ENCODE measurements at places on chromosomes 11 and 22. TPM values are rescaled to one million over a fixed set of nuclear protein-coding genes. Genes with fewer than 3 reads are reported as not detected.

GRCh38 chr22:31637891-31638618, 24.0 kb downstream of the PISD start:
- peak; percentile 20 for DNase-seq

The ANO9 gene
- total RNA-seq = 120 TPM

The OR8D1 gene
- total RNA-seq = not detected

The SCGB2A2 gene
- total RNA-seq = not detected

The FTH1 gene
- 575 TPM for total RNA-seq

DNA sequence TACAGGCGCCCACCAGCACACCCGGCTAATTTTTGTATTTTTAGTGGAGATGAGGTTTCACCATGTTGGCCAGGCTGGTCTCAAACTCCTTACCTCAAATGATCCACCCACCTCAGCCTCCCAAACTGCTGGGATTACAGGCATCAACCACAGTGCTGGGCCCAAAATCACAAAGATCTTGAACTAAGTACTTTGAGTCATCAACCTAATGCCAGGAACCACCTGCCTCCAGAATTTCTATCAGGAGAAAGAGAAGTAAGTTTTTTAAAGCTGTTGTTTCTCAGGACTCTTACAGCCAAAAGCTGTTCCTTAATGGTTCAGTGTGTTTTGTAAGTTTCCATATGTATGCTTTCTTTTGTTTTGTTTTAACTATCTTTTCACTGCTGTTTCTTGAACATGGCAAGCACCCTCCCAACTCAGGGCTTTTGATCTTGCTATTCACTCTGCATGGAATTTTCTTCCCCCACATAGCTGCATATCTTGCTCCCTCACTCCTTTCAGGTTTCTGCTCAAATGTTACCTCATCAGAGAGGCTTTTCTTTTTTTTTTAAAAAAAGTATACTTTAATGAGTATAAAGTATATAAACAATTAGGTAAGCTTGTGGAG, 6.0 kb upstream of the PAK1 start:
- DNase-seq = no peak

GRCh38 chr11:75616281-75616680, 52.6 kb downstream of the MAP6 start:
- DNase-seq = no peak

DNA sequence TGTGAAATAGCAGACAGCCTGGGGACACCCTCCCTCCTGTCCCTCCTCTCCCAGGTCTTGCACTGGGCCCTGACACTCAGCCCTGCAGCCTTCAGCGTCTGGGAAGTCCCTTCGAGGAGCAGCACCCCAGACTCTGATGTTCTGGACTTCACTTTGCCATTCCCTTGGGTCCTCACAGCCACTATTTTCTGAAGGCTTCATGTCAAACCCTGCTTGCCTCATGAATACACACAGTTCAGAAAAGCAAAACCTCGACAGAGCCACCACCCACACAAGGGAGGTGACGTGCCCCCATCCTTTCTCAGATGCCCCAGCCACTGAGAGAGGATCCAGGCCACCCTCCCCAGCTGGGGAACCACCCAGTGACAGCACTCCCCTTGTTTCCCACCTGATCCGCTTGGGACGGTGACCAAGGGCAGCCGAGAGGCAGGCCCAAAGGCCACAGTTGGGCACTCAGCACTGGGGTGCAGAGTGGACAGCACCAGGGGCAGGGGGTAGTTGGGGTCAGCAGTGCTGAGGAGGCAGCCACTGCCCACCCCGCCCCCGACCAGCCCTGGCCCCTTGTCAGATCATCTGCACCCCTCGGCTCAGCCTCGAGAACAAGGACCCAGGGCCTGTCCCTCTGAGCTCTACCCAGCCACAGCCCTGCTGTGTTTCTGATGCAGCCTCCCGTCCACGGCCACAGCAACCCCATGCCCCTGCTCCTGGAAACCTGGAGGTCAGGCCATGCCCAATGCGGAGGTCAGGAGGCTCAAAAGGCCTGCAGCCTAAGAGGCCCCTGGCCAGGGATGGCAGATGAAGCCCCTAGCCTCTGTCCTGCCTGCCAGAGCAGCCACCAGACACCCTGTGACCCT, 3.1 kb upstream of the TNNT3 start:
- no peak for DNase-seq

DNA sequence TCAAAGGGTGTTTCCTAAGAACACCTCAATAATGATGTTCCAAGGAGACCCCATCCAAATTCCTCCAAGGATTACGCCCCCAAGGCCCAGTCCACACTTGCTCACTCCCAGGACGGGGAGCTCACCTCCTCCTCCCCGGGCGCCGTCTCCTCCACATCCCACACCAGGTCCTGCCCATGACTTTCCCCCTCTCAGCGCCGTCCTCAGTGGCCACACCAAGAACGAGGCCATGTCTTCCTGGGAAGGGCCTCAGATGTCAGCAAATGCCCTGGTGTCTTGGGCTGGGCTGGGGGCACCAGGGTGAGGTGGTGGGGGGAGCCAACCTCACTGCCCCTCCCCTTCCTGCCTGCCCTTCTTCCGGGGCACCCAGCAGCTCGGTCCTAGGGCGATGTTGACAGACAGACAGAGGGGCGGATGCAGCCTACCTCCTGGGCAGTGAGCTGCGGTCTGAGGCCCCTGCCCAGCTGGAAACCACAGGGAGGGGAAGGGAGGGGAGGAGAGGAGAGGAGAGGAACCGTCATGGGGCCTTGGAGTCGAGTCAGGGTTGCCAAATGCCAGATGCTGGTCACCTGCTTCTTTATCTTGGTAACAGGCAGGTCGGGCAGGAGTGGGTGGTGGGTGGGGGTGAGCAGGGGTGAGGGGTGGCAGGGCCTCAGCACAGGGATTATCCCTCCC, at the start of the genes C11orf21 and TSPAN32:
Gene C11orf21 (minus strand): TSS at position 288 of the 675 bp plus-strand sequence. CDS start 110 bp downstream, at position 178.
Gene TSPAN32 (plus strand): TSS at position 383 of the 675 bp plus-strand sequence. CDS start 137 bp downstream, at position 520.
- DNase-seq = peak; percentile 53

The CCDC89 gene
- total RNA-seq = 0.51 TPM

DNA sequence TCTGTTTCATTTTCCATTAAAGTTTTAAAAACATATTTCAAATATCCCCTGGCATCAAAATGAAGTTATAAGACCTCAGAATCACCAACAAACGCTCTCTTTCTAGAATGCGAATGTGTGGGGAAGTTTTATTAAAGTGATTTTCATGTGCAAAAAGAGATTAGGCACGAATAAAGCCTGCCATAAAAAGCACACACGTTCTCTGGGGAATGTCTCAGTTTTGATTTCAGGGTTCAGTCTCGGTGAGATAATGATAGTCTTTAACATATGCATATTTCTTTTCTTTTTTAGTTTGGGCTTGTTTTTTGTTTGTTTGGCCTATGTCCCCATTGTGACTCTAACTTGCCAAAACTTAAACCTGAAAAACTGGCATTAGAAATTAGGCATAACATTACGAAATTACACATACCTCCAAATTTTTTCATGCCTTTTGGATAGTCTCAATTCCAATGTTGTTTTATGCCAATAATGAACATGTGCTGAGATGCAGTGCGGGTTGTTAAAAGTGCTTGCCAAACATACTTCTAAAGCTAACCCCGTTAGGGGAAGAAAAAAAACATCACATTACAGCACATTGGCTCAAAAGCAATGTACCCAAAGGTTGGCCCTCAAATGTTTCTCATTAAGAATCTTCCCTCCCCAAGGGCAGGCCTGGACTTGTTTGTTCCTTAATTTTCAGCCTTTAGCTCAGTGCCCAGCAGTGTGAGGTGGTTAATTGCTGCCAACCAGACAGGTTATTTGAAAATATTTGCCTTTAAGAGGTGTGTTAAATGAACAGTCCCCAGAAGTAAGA, 33.2 kb upstream of the FBLN1 start:
- DNase-seq = no peak

DNA sequence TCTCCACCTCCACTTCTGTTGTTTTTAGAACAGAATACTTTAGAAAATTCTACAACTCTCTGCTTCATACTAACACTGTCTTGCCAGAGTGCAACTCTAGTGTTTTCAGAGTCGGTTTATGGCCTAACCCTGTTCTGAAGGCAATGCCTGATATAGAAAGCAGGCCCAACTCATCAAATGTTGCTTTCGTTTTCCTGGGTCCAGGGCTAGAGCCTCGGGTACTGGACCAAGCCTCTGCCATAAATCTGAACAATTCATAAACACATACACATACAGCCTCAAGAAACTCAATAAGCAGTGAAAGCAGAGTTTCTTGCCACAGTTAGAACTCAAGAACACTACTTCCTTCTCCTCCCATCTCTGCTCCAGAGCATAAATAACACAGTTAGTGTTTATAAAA, 9.8 kb downstream of the TMEM218 start:
- DNase-seq = no peak

DNA sequence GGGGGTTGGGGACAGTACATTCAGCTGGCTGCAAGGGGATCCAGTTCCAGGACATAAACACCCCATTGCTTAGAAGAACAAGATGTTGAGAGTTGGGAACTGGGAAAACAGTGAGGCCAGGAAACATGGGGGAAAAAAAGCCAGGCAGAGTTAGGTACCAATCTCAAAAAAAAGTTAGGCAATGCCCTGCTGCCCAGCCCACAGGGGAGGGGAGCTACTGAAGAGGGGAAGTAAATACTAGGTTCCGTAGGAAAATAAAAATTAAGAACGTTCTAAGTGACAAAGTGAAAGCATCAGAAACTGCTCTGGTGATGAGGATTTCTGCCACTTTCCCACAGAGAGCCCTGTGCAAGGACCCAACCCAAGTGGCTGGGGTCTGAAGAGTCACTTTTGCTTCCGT, 12.0 kb downstream of the SPTBN2 start:
- no peak for DNase-seq

The HPS5 gene
- total RNA-seq = 15.5 TPM

Measured in T-cell (primary cell).